Activated naive CD8-positive, alpha-beta T cell treated with anti-CD3 and anti-CD28 coated beads, Interleukin-2, amount 50 U/mL, for 16 hours (primary cell): ENCODE measurements at places on chromosomes 13 and 19.

- no peak for DNase-seq
Observed at GRCh38 chr19:30857966-30858490, 485.8 kb downstream of the ZNF536 start.

DNA sequence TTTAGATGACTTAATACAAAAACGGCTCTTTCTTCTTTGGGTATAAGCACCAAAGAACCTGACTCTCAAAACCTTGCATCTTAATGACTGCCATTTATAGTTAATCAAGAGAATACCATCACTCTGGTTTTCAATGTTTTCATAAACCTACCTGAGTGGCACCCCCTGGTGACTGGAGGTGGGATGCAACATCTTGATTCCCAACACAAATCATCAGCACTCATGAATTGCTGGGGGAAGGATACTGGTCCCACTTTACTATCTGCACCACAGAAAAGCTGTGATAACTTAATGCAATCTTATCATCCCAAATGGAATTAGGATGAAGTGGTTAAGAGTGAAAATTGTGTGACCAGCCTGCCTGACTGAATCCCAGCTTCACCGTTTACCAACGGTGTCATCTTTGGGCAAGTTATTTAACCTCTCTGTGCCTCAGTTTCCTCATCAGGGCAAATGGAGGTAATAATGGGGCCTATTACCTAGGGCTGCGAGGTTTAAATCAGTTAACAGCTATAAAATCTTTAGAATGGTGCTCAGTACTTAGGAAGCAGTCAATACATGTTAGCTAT lies 366.4 kb downstream of the KLF12 start:
- DNase-seq, result no peak

GRCh38 chr19:46748325-46749109 lies 2.3 kb upstream of the STRN4 start:
- peak; percentile 69 for DNase-seq

DNA sequence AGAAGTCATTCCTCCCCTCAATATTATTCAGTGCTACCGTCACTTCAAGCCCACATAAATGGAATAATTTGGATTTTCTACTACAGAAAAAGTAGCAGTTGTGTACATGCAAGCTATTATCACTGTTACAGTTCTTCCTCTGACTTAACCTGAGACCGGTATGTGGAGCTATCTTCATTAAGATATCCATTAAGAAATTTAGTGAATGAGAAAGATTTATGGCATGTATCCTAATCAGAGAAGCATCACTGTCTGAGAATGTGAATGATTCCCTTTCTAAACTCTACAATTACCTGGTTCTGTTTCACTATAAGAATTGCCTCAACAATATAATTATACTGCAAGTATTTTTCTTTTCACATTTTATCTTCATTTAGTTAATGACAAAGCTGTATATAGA lies 278.7 kb downstream of the KLF5 start:
- DNase-seq, result no peak

- DNase-seq, result no peak
Observed at GRCh38 chr13:33235564-33235963, 50.0 kb downstream of the STARD13 start.

DNA sequence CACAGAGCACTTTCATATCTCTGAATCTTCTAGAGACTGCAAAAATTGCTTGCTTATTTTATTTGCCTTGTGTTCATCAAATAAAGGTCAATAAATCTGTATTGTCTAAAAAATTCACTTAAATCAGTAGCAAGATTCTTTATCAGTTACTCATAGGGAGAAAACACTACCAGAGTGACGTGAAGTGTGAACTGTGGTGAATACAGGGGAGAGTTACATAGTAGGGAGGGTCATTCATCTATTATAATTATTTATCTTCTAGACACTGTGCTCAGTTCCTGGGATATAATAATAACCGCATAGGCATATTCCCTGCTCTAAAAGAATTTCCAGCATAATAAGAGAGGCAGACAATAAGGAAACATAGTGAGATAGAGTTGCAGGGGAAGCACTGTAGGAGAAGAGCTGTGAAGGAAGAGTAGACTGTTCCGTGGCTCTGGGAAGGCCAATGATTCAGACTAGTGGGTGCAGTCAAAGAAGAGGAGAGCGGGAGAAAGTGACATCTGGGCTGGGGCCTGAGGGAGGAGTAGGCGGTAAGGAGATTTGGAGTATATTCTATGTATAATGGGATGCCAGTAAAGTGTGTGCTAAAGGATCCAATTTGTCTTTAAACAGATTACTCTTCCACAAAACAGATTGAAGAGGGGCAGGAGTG lies 84.0 kb upstream of the TDRD3 start:
- no peak for DNase-seq

DNA sequence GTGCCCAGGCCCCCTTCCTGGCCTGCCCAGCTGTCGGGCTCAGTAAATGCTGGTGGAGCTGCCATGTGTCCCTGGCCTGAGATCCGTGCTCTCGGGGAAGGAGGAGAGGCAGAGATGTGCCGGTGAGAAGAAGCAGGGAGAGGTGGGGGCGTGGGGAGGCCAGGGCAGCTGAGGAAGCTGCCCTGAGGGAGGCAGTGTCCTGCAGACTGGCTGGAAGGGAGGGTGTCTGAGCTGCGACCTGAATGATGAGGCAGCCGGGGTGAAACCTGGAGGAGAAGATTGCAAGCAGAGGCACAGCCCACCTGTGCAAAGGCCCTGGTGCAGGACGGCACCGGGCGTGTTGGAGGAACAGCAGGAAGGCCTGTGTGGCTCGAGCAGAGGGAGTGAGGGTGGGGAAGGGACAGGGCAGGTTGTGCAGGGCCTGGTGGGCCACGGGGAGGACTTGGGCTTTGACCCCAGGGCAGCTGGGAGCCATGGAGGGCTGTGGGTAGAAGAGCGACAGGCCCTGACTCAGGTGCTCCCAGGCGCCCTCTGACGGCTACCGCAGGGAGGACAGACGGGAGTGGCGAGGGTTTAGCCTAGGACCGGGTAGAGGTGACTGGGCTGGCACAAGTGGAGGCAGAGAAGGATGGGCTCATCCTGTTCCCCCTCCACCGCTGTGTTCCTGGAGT lies 14.0 kb upstream of the CELF5 start:
- DNase-seq, result peak; percentile 50

GRCh38 chr13:110669036-110669435 lies 36.9 kb downstream of the CARS2 start:
- DNase-seq, result no peak

GRCh38 chr19:4987256-4987655 lies 18.3 kb downstream of the KDM4B start:
- DNase-seq, result no peak

- DNase-seq, result no peak
Observed at GRCh38 chr13:40063278-40063698, 407.8 kb downstream of the COG6 start.

- no peak for DNase-seq
Observed at GRCh38 chr13:45196096-45196495, 4.7 kb downstream of the KCTD4 start.

DNA sequence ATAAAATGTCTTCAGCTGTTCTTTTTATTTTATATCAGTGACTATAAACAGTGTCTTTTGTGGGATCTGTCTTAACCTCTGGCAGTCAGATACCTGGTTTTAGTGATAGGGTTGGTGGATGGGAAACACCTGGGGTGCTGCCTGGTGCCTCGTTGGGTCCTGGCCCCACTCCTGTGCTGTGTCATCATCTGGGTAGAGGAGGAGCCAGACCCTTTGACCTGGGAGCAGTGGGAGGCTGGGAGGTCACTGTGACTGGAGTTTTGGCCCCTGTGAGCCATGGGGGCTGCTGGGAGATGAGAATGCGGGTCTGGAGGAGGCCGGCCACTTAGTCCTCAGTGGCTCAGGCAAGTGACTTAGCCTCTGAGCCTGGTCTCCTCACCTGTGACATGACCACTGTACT lies 29.4 kb downstream of the TDRD12 start:
- no peak for DNase-seq

- no peak for DNase-seq
Observed at GRCh38 chr13:104372095-104372655, 1306.0 kb upstream of the SLC10A2 start.

- DNase-seq, result no peak
Observed at GRCh38 chr13:94878602-94879165, 166.3 kb upstream of the SOX21 start.

DNA sequence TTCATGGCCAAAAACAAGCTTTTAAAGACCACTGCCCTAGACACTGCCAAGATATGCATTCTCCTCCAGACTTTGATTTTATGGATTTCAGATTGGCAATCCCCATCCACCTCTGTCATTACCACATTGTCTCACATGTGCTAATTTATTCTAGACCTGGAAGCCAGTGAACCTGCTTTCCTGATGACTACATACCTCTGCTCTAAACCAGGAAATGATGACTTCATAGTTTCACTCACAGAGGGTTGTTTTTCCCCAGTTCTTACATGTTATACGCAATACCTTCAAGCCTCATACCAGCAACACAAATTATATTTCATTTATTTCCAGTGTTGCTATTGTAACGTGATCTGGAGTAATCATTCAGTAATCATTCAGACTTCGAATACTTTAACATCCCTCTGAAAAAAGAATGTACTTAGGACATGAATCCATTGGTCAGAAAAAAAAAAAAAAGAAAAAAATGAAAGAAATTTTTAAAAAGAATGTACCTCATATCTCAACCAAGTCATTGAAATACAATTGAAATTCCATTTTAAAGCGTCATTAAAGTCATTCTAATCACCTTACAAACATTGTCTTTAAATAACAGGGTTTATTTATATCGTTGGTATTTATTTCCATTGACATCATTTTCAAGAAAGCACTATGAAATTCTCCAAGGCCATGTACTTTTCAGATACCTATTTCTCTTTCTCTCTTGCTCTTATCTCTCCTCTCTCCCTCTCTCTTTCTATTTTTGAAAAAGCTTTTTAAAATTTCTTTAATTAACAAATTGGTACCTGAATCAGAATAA lies 33.4 kb upstream of the KLF5 start:
- no peak for DNase-seq

- DNase-seq, result no peak
Observed at GRCh38 chr13:112690283-112690929, 568 bp downstream of the ATP11A start.

- no peak for DNase-seq
Observed at GRCh38 chr19:11578258-11579142, 1.1 kb upstream of the ACP5 start.

DNA sequence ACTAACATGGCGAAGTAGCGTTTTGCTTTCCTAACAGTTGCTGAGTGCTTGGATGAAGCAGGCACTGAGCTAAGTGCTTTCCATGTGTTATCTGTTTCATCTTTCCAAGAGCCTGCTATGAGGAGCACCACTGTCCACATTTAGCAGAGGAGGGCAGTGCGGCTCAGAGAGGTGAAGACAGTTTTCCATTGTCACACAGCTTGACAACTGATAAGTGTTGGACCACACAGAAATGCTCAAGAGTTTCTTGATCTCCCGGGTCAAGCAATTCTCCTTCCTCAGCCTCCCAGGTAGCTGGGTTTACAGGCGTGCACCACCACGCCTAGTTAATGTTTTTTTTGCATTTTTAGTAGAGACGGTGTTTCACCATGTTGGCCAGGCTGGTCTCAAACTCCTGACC lies 6.8 kb upstream of the CRTC1 start:
- no peak for DNase-seq

DNA sequence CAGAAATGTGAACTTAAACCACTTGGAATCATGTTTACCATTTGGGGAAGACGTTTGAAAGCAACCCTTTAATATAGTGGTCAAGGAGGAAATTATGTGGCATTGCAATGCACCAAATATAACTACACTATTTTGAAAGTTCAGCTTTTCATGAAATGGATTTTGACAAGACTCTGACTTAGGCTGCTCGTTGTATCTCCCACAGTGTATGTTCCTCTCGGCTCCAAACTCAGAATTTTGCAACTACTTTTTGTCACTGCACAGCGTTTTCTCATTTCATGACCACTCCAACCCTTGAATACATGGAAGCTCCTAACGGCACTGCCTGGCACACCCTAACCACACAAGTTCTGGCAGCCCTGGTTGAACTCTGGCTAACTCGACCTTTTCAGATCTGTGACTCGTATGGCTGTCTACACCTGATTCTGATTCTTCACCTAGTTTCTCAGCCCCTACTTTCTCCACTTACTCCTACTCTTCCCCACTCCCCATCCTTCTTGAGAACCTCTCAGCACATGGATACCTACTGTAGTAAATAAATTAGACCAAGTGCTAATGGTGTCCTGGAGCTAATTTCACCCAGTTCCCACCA lies 7.0 kb upstream of the POMP start:
- no peak for DNase-seq

DNA sequence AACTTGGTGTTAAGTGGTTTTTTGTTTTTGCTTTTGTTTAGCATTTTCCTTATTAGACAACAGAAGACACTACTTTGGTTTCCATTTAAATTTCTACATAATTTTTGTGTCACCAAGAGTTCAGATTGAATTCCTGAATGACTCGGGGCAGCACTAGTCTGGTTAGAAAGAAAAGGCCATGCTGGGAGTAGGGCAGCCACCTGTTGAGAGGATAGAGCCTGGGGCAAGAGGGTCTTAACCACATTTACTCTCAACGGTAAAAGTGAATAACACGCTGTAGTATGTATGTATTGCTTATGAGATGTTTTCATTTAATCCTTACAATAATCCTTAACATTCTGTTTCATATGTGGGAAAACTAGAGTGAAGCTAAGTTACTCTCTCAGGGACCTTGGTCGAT lies 71.6 kb downstream of the GPR12 start:
- DNase-seq, result no peak

DNA sequence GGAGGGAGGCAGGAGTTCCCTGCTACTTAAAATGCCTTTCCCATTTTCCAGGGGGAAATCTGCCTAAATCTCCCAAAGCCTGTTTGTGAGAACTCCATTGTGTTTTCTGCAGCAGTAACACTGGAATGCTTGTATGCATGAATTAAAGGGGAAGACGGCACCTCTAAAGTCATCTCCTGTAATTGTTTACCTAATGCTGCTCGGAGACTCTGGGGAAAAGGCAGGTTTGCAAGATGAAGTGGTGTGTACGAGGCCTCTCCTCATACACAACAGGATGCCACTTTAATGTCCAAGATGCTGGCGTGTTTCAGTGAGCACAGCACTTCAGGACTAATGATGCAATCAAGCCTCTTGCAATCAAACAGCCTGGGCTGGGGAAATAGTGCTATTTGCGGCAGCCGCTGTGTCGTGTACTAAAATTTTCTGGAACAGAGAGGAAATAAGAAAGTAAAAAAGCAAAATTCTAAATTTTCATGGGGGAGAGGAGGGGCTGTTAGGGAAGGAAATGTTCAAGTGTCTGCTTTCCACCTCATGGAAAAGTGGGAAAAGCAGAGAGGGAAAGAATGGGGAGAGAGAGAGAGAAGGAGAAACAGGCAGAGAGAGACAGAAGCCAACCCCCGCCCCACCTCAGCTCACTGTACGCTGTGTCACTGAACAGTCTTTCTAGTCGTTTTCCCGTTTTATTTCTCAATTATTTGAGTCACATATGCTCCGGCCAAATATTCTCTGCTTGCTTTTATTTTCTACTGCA lies 32.9 kb downstream of the TSHZ3 start:
- no peak for DNase-seq
